ENCODE measurements at places on chromosomes 3 and 15. TPM values are rescaled to one million over a fixed set of nuclear protein-coding genes. Genes with fewer than 3 reads are reported as not detected.

The SLC9C1 gene
- total RNA-seq, result 0.43 TPM

The PIK3CA gene
- total RNA-seq, result 20.0 TPM

The SAMMSON gene
- not detected for total RNA-seq

The GABRR3 gene
- total RNA-seq, result not detected

The ACKR2 gene
- total RNA-seq, result 1.7 TPM

The SELENOT gene
- 285 TPM for total RNA-seq

The XCR1 gene
- total RNA-seq, result not detected

The WDR72 gene
- under 0.01 TPM for total RNA-seq

The KATNBL1 gene
- 53.3 TPM for total RNA-seq

The NOX5 gene
- total RNA-seq, result not detected

The HTR3E gene
- total RNA-seq, result not detected

The SSUH2 gene
- 0.24 TPM for total RNA-seq

The PROS1 gene
- 9.6 TPM for total RNA-seq

The CAMP gene
- 27.3 TPM for total RNA-seq

The CNBP gene
- total RNA-seq, result 475 TPM

The GPR62 gene
- total RNA-seq, result not detected

The CKMT1A gene
- 17.3 TPM for total RNA-seq

The SHF gene
- total RNA-seq, result 1.7 TPM

The ZIC4 gene
- not detected for total RNA-seq

The NMNAT3 gene
- total RNA-seq, result 11.3 TPM

The CYP19A1 gene
- not detected for total RNA-seq

The CTXND1 gene
- not detected for total RNA-seq

The ZNF620 gene
- total RNA-seq, result 0.64 TPM

The ROBO1 gene
- total RNA-seq, result 25.4 TPM

The GOLGA8T gene
- total RNA-seq, result not detected

The CYP8B1 gene
- not detected for total RNA-seq

The UBP1 gene
- total RNA-seq, result 34.3 TPM

The IL16 gene
- total RNA-seq, result under 0.01 TPM

The AP2M1 gene
- total RNA-seq, result 186 TPM

The FBXL2 gene
- 20.7 TPM for total RNA-seq

The SLC2A2 gene
- total RNA-seq, result under 0.01 TPM

The CILP gene
- under 0.01 TPM for total RNA-seq

The IL17RB gene
- 1.2 TPM for total RNA-seq

The TFDP2 gene
- 33.7 TPM for total RNA-seq

The IGSF10 gene
- total RNA-seq, result under 0.01 TPM

The DCUN1D1 gene
- total RNA-seq, result 28.2 TPM

The HLTF gene
- 23.6 TPM for total RNA-seq

The DNAH12 gene
- total RNA-seq, result under 0.01 TPM

The SKOR1 gene
- not detected for total RNA-seq
